NCI-H460 (cell line): ENCODE measurements at places on chromosomes 7 and 10.

GRCh38 chr10:31381171-31381570 is 62.2 kb downstream of the ZEB1 start:
- DNase-seq, result no peak

- DNase-seq, result no peak
These were observed 89.5 kb upstream of the ACBD5 start for GRCh38 chr10:27330074-27330473.

DNA sequence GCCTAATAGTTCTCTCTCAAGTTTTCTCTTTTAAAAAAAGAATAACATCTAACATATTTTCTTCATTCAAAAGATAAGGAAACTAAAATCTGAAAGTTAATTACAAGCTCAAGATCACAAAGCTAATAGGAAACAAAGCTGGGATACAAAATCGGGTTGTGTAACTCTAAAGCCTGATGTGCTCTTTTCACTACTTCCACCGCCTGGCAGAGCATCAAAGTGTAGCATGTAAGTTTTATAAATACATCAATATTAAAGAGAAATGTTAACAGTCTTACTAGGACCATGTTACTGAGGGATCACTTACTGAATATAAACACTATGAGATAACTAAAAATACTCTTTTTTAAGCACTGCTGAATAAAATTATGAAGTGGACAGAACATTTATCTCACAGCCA is 97.2 kb downstream of the KMT2C start:
- no peak for DNase-seq

GRCh38 chr7:121385800-121386179 is 10.3 kb downstream of the FAM3C start:
- no peak for DNase-seq
